A673 (cell line): ENCODE measurements at places on chromosomes 5 and 9. TPM values are rescaled to one million over a fixed set of nuclear protein-coding genes. Genes with fewer than 3 reads are reported as not detected.

DNA sequence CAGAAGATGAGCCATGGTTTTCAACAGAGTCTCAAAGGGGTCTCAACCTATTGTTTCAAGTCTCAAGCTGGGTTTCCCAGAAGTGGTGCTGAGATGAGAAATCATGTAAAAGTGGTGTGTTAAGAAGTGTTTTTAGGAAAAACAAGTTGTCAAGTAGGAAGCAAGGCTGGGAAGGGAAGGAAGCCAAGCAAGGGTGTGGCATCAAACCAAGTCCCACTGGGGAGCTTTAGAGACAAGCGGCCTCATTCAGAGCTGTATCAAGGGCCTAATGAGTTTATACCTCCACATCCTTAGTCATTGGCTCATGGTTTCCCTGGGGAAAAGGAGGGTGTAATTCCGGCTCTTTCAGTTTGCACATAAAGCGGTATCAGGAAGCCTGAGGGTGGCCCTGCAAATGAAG, 26.4 kb upstream of the GABRB2 start:
- no peak for DNase-seq
- no peaks in the 10 kb centered on the region for H3K4me1 ChIP-seq
- no peak overlapping the region for H3K27ac ChIP-seq
- H3K4me3 ChIP-seq, result no peak overlapping the region
- no peaks in the 10 kb centered on the region for H3K27me3 ChIP-seq

DNA sequence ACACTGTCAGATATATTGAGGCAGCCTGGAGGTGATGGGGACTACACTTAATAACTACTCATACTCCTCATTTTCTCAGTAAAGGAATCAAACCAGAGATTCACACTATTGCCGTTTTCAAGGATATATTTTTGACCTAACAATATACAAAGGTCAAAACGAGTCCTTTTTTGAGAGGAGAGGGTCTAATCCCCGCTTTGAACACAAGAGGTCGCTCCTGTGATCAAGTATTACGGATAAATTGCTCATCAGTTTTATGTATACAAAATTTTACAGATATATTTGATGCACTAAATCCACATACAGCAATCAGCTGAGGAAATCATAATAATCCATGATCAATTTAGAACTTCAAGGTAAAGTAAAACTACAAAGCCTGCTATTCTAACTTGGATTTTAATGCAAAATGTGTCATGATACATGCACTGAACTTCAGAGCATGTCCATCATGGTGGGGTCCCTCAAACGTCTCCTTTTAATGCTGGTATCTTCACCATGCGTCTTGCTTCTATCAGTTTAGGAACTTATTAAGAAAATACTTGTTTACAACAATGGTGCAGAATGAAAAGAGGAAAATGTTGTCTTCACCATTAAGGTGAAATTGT, 2.5 kb upstream of the ISL1 start:
- no peaks in the 10 kb centered on the region for H3K36me3 ChIP-seq
- H3K4me3 ChIP-seq, result peak overlapping the region; percentile 87
- DNase-seq, result peak; percentile 64
- no peak overlapping the region for H3K27ac ChIP-seq

DNA sequence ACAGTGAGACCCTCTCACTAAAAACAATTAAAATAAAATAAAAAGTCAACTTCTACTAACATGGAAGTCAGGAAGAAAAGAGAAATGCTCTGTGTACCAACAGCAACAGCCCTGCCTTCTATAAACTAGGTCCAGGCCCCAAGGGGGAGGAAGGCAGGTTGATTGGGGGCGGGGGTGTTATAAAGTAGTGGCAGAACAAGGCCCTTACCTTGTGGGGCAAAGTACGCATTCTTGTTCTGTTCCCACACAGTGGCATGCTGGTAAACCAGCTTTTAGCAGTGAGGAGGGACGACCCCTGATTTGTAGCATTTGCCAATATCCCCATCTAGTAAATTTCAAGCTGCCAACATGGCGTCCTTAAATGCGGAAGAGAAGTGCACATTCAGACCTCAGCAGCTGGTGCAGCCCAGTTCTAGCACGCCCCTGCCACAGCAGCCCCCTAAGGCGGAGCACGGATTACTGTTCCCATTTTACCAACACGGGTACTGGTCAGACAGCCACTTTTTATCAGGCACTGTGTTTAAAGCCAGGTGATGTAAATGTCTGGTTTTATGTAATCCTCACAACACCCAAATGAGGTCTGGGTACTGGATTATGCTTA, 69.5 kb downstream of the GTF3C4 start:
- H3K27me3 ChIP-seq, result peaks cover 37% of the 10 kb centered on the region
- H3K4me3 ChIP-seq, result no peak overlapping the region
- no peak overlapping the region for H3K27ac ChIP-seq

- no peaks in the 10 kb centered on the region for H3K27me3 ChIP-seq
- H3K36me3 ChIP-seq, result no peaks in the 10 kb centered on the region
- H3K4me3 ChIP-seq, result peak overlapping the region; percentile 98
- no peak for DNase-seq
- peak overlapping the region; percentile 93 for H3K27ac ChIP-seq
- peaks cover 19% of the 10 kb centered on the region for H3K4me1 ChIP-seq
These were observed 1.2 kb downstream of the AK3 start for GRCh38 chr9:4739587-4740387.

- H3K27ac ChIP-seq, result no peak overlapping the region
- no peaks in the 10 kb centered on the region for H3K4me1 ChIP-seq
- DNase-seq, result no peak
- no peaks in the 10 kb centered on the region for H3K27me3 ChIP-seq
- H3K4me3 ChIP-seq, result no peak overlapping the region
These were observed 189.9 kb downstream of the ACER2 start for GRCh38 chr9:19598722-19599121.

- no peak overlapping the region for H3K27ac ChIP-seq
- no peak for DNase-seq
- no peaks in the 10 kb centered on the region for H3K27me3 ChIP-seq
- peaks cover 7% of the 10 kb centered on the region for H3K36me3 ChIP-seq
These were observed 3.9 kb upstream of the LSM11 start for GRCh38 chr5:157739388-157740228.

DNA sequence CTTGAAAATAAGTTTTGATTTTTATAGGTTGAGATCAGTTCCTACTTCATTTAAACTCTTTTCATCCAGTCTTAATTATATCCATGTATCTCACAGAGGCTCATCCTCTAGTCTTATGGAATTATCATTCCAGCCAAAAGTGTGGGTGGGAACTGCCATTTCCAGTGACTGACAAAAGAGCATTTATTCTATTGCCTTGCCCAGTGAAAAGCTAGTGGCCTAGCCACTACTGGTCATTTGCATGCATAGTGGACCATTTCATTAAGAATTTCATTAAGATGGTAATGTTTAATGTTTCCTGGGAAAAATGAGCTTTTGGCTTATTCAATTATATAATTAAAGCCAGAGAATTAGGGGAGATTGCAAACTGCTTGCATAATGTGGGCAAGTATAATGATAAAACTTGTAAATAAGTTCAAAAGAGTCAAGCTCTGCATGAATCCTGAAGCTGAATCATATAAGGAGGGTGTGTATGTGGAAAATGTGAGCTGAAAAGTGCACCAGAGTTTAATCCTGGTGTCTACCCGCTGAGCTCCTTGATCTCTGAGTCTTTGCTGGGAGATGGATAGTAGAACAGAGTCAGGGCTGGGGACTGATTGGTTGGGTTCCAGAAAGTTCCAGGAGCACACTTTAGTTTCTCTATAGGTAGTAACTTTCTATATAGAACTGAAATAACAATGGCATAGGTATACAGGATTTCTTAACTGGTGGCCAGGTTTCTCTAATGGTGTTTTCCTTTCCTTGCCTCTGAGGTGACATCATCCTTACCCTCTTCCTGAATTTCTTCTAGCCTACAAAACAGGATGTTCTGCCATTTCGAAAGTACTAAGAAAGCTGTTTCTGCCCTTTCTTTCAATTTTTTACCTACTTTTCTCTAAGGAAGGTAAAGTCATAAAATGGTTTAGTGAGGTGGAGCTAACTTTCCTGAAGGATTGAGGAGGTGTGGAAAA, 78.5 kb downstream of the KIF4B start:
- H3K4me1 ChIP-seq, result peaks cover 7% of the 10 kb centered on the region
- DNase-seq, result peak; percentile 14
- no peaks in the 10 kb centered on the region for H3K27me3 ChIP-seq
- no peaks in the 10 kb centered on the region for H3K36me3 ChIP-seq
- no peak overlapping the region for H3K27ac ChIP-seq

DNA sequence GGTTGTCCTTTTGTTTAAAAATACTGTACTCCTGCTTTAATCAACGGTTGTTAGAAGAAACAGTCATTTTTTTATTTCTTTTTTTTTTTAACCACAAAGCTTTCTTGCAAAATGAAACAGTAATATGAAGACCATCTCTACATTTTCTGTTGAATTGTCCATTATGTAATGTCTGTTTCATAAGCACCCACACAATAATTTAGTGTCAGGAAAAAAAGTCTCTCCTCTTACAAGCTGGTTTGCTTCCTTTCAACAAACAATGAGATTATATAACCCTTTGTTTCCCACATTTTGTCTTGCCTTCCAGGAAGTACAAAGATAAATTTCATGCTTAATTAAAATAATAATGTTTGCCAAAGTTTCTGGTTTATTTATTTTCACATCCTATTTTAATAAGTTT, 16.7 kb downstream of the CTNNAL1 start:
- H3K27ac ChIP-seq, result no peak overlapping the region
- H3K4me1 ChIP-seq, result no peaks in the 10 kb centered on the region
- no peaks in the 10 kb centered on the region for H3K36me3 ChIP-seq
- no peak overlapping the region for H3K4me3 ChIP-seq
- no peaks in the 10 kb centered on the region for H3K27me3 ChIP-seq
- no peak for DNase-seq

- DNase-seq, result no peak
- H3K4me1 ChIP-seq, result no peaks in the 10 kb centered on the region
- H3K27ac ChIP-seq, result no peak overlapping the region
- no peaks in the 10 kb centered on the region for H3K36me3 ChIP-seq
- peaks cover 11% of the 10 kb centered on the region for H3K27me3 ChIP-seq
These were observed 17.6 kb downstream of the GM2A start for GRCh38 chr5:151270599-151270998.

- DNase-seq, result no peak
- H3K4me3 ChIP-seq, result no peak overlapping the region
- H3K27me3 ChIP-seq, result no peaks in the 10 kb centered on the region
- no peaks in the 10 kb centered on the region for H3K36me3 ChIP-seq
These were observed 57.7 kb upstream of the MEF2C start for GRCh38 chr5:88940713-88941112.

- no peak overlapping the region for H3K4me3 ChIP-seq
- H3K4me1 ChIP-seq, result peaks cover 36% of the 10 kb centered on the region
- H3K27me3 ChIP-seq, result no peaks in the 10 kb centered on the region
- H3K27ac ChIP-seq, result peak overlapping the region; percentile 76
These were observed 884.7 kb upstream of the ARRDC3 start for GRCh38 chr5:92267830-92268229.

GRCh38 chr5:173583346-173583745, 33.1 kb downstream of the BOD1 start:
- H3K27ac ChIP-seq, result no peak overlapping the region
- H3K27me3 ChIP-seq, result no peaks in the 10 kb centered on the region
- no peaks in the 10 kb centered on the region for H3K36me3 ChIP-seq
- H3K4me3 ChIP-seq, result no peak overlapping the region

DNA sequence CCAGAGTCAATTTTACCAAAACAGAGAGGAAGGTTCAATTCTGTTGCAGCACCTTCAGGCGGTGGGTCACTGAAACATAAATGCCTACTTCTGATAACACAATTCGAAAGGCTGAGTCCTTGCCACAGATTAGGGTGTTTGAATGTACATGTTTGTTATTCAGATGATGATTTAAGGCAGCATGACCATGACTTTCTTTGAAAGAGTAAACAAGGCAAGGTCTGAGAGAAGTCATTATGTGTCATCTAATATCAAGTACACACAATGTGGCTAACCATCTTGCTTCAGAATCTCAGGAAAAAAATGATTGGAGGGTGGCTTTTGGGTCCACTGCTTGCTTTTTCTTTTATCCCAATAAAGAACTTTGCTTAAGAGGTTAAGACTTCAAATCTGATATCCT, 457.5 kb downstream of the TAF11L14 start:
- H3K27ac ChIP-seq, result no peak overlapping the region
- no peaks in the 10 kb centered on the region for H3K36me3 ChIP-seq
- H3K27me3 ChIP-seq, result no peaks in the 10 kb centered on the region
- DNase-seq, result no peak

DNA sequence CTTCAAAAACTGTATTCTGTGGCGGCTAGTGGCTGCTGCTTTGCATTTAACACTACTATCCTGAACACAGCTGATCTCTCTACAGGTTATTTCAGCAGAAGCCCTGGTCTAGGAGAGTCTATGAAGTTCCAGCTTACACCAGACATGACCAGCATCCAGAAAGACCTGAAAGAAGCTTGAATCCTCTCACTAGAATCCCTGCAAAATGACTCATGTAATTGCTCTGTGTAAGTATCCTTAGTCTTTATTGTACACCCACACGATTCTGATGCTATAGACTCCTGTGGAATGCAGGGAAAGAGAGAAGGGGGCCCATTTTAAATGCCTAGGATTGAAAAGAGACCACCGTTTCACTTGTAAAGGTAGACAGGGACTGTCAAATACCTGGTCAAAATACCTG, 859 bp upstream of the GRIA1 start:
- peak; percentile 18 for DNase-seq
- H3K27ac ChIP-seq, result no peak overlapping the region
- no peaks in the 10 kb centered on the region for H3K27me3 ChIP-seq
- H3K4me1 ChIP-seq, result peaks cover 4% of the 10 kb centered on the region
- H3K36me3 ChIP-seq, result no peaks in the 10 kb centered on the region

Gene DRD1
- 0.77 and 0.85 TPM in 2 replicates for total RNA-seq

Gene ENG
- total RNA-seq, result 29.9 and 31.1 TPM in 2 replicates

Gene HAVCR1
- total RNA-seq, result not detected in 2 replicates

Gene PCDHA10
- total RNA-seq, result 11.5 and 11.6 TPM in 2 replicates

Gene PCDHGB5
- 43.3 and 45.0 TPM in 2 replicates for total RNA-seq

Gene KYAT1
- total RNA-seq, result 17.9 and 20.1 TPM in 2 replicates

Gene TMEM215
- not detected in 2 replicates for total RNA-seq

Gene NXNL2
- total RNA-seq, result 1.3 TPM in 2 replicates

Gene STKLD1
- total RNA-seq, result 0.52 and 1.5 TPM in 2 replicates
